ENCODE measurements at places on chromosomes 6 and 20.
A peak's percentile ranks its signal among the peaks of the same experiment; 100 is the strongest.

GRCh38 chr6:137145421-137145820 lies 28.0 kb downstream of the IL22RA2 start:
- DNase-seq: no peak

GRCh38 chr6:46325561-46326530 lies 155.1 kb upstream of the ENPP5 start:
- no peak for DNase-seq

DNA sequence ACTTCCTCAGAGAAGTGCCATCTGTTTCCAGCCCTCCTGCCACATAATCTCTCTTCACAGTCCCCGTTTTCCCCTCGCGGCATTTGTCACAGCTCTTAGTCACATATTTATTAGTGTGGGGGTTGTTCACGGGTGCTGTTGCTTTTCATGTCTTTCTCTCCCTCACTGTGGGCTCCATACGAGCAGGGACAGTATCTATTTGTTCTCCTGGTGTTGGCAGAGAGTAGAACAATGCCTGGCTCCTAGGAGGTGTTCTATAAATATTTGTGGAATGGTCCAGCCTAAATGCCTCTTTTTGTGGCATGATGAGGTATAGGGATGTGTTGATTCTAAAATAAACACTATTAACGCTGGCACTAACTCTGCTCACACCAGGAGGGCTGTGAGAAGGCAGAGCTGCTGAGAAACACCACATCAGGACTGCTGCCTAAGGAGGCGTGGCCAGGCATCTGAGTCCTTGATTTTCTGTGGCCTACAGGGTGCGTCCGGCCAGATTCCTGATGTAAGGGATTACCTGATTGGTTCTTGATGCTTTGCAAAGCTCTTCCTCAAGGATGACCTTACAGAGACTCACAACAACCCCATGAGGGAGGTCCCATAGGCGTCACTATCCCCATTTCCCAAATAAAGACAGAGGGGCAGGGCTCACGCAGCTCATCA lies 219.8 kb upstream of the ARID1B start:
- no peak for DNase-seq

DNA sequence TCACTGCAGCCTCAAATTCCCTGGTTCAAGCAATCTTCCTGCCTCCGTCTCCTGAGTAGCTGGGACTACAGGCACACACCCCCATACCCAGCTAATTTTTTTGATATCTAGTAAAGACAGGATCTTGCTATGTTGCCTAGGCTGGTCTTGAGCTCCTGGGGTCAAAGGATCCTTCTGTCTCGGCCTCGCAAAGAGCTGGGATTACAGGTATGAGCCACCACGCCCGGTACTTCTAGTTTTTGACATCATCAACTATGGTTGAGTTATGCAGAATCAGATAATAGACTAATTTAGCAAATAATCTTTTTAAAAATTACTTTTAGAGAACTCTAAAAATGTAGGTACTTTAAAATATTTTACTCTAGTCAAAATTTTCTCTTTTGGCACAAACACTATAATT lies 166.2 kb downstream of the SOX4 start:
- no peak for DNase-seq

DNA sequence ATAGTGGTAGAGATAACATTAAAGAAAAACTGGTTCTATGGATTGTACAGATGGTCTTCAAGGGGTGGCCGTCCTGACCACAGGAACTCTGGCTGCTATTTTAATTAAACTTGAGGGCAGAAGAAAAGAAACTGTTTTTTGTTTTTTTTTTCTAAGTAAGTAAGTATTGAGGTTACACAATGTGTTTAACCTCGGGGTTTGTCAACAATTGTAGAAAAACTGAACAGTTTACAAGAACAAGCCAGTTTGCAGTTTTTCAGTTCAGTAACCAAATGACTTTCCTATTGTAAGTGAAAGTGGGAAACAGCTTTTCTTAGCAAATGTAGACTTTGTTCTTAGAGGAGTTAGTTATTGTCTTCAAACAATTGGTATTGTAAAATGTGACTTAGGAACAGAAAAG lies 77.0 kb downstream of the PLCB1 start:
- no peak for DNase-seq

- DNase-seq: no peak
These were observed 20.8 kb upstream of the MLN start for GRCh38 chr6:33824461-33825154.

- DNase-seq: no peak
These were observed at the start of gene ADIG for GRCh38 chr20:38581013-38581412. Gene ADIG, plus strand, starts transcription at chr20:38581197. Its CDS starts 54 bp downstream, at chr20:38581251.

DNA sequence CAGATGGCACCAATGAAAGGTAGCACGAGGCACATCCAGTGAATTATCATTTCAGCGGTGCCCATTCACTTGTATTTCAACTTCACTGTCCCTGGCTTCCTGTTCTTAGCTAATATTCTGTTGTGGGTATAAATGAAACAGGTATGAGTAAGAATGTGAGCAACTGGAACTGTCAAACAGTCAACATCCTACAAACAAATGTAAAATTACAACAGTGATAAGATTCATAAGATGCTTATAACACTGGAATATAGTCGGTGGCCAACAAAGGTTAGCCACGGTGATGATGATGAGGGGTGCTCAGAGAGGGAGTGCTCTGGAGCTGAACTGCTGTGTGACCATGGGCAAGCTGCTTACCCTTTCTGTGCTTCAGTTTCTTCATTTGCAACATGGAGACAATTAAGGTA lies 74.9 kb upstream of the TOX2 start:
- no peak for DNase-seq

GRCh38 chr20:48178633-48179032 lies 393.4 kb upstream of the SULF2 start:
- DNase-seq: no peak

DNA sequence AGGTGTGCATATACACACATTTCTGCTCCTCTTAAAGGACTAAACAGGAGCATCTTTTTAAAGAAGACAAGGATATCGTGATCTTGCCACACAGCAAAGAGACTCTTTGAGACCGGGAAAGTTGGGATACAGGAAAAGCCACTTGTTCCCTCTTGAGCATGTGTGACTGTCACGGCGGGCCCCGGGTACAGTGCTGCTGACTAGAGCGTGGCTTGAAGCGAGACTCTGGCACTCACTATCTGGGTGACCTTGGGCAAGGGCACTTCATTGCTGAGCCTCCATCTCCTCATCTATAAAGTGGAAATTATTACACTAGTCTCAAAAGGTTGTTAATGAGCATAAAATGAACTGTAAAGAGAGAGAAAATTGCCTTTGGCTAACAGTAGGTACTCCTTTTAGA lies 713.9 kb downstream of the PTPRT start:
- DNase-seq: no peak

DNA sequence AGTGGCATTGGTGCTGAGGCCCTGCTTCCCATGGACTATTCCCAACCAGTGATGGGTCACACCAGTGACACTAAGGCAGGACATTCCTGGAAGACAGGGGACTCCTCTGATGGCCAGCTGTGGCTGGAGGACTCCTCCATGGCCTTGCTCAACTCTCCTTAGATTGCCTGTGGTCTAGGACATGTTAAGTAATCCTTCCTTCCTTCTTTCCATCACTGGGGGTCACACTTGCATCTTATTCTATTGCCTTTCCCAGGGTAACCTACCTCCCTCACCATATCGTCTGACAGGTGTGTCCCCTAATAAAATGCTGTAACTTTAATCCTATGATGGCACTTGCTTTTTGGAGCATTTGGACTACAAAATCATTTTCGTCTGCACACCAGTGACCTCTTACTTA lies 24.5 kb upstream of the HLA-A start:
- DNase-seq: no peak

DNA sequence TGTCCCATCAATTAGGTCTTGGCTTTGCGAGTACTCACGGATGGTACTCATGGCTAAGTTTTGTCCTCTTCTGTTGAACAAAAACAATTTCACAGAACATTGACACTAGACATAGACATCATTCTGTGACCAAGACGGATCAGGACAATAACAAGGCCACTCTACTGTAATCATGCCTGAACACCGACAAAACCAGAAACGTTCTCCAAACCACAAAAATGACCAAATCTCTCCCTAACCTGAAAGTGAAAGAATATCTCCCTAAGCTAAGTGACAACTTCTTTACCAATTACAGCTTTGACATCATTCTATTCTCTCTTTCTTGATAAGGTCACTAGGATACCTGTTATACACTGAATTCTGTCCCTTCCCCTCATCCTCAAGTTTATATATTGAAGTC lies 40.0 kb upstream of the SLC2A12 start:
- no peak for DNase-seq

- DNase-seq: no peak
These were observed 46.8 kb downstream of the CD24 start for GRCh38 chr6:106927531-106928398.

DNA sequence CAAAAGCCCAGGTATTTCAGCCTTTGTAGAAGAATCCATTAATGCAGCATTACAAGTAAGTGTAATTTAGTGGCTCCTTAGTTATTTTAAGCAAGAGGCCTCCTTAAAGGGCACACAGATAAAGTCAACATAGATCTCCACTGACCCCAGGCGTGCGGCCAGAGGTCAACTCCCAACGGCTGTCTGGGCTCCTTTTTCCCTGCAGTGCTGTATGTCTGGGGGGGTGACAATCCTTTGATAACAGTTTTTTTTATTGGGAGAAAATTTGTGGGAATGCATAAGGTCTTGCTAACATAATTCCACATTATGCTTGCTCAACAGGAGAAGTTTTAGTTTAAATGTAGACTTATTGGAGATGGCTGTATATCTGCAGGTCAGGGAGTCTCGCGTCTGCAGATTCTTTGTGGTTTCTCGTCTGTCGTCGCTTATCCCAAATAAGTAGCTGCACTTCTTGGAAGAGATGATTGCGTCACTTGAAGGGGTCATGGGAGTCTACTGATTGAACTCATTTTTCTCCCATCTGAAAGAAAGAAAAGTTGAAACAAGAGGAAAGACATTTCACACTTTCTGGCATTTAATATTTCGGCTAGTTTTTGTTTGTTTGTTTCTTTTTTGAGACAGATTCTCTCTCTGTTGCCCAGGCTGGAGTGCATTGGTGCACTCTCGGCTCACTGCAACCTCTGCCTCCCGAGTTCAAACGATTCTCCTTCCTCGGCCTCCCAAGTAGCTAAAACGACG lies 151.7 kb upstream of the AKAP12 start:
- DNase-seq: no peak

DNA sequence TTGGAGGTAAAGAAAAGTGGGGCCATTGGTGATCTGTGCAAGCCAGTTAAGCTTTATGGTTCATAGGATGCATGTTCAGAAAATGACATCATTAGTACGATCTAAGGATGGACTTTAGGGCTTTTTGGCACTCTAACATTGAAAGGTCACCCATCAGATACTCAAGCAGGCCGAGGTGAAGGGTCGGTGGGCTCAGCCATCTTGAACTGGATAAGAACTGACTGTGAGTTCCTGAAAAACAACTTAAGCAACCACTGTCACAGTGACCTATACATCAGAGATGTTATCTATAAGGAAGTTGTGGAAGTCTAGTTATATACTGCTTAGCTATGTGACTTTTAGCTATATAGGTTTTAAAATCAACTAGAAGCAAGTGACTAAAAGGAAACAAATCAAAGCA lies 13.0 kb upstream of the ITCH start:
- DNase-seq: peak; percentile 68

- DNase-seq: no peak
These were observed 261.2 kb upstream of the PLCB4 start for GRCh38 chr20:8807480-8808201.

DNA sequence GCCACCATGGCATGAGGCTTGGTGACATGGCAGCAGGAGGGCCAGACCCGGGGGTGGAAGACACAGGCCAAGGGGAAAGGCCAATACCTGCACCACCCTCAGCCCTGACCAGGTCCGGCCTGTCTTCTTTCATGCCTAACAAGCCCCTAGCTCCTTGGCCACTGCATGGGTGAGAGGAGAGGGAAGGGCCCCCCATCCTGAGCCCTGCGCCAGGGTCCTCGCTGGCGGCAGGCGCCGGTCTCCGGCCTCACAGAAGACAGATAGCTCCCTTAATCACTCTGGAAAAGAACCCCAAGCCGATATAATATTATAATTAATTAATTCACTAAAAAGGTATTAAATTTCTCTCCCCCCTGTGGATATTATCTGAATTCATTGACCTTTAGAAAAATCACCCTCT lies 41.4 kb downstream of the MDFI start:
- DNase-seq: no peak

DNA sequence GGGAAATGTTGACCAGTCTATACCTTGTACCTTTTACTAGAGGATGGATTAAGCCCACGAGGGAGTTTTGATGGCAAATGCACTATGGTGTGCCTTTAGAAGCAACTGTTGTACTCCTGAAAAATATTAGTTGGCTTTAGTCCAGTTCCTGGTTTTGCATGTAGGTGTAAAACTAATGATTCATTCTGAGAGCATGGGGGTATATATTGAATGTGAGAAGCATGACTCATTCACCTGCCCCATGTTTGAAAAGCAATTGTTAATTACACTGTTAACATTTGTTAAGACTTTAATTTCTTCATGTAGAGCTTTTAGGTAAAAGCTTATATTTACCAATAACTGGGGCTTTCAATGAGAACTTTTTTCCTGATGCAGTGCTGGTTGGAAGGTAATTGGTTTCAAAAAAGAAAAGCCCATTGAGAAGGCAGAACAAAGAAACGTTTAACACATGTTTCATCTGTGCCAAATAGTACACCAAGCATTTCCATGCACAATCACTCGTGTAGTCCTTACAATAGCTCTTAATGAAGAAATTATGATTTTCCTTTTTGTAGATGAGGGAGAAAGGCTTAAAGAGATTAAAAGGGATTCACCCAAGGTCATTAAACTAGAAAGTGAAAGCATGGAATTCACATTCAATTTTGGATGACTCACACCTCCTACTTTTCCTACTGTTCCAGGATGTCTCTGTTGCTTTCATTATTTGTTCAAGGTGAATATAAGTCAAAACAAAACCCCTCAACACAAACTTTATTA lies 134.1 kb downstream of the CCDC170 start:
- DNase-seq: no peak
